Lung (tissue), 17 donors: ENCODE measurements at places on chromosomes 6 and 20.

- peak; percentile 55 for DNase-seq
Measured at GRCh38 chr20:13119583-13119982, 101.5 kb upstream of the ISM1 start.

DNA sequence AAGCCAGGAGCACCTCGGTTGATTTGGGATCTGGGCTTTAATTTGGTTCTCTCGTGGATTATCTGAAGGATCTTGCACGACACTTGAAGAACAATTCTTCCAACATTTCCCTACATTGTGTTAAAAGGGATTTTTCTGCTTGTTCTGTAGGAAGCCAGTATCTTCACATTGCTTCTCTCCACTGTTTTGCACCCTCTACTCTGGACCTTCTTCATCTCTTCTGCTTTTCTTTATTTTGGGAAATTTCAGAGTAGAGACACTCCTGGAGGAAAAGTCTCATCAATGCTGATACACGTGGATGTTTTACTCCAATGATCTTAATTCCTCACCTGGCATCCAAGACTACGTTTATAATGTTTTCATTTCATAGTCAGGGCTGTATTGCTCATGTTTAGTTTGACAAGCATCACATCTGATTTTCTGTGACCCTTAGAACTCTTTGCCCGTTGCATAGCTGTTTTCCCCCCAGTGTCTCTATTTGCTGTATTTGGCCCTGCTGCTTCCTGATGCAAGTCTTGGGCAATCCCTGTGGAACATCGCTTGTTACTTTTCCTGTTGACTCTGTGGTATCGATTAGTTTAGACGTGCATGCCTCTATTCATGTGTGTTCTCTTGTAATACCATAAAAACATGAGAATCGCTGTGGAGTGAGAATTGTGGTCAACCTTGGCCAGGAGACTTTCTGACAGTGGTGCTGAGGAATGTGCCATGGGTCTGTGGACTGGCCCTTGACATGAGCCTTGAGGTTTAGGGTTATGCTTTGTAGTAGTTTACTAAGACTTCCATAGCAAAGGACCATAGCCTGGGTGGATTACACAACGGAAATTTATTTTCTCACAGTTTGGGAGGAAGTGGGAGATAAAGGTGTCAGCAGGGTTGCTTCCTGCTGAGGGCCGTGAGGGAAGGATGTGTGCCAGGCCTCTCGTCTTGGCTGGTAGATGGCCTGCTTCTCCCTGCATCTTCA lies 12.5 kb downstream of the PLCB1 start:
- DNase-seq, result no peak

DNA sequence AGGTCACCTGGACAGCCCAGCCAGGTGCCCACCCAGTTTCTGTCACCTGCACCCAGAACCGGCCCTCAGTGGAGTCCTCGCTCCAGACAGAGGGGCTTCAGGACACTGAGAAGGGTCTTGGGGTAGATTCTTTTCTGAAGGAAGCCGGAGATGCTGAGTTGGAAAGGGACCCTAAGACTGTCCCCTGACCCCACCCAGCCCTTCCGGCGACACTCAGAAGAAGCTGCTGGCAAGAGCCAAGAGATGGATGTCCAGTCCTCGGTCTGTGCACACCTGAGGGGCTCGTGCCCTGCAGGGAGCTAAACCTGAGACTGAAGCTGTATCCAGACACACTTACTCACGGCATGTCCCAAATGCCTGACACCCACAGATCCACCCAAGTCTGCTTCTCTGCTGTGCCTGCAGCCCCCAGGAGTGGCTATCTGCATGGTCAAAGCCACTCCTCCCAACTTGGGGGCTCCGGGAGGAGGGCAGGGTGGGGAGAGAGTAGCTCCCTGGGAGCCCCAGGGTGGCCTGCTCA lies 20.2 kb downstream of the NTSR1 start:
- DNase-seq, result peak; percentile 8

DNA sequence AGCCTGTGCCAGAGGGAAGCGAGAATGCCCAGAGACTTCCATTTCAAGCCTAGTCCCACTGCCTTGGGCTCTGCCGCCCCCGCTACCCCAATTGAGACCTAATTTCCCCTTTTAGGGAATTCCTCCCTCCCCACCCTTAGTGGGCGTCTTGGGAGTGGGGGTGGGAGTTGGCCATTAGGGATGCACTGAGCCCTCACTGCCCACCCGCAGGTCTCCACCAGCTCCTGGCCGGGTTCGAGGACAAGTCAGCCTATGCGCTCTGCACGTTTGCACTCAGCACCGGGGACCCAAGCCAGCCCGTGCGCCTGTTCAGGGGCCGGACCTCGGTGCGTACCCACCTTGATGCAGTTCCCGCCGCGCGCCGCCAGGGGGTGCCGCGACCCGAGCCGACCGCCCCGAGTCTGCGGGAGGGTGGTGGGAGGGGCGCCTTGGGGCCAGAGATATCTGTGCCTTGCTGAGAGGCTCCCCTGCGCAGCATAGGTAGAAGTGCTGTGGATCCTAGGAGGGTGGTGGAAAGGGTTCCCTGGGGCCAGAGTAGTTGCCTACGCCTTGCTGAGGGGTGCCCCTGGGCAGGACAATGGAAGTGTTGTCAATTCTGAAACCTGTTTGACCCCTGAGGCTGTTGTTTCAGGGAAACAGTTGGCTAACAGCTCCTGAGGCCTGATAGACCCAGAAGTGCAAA lies 9.2 kb downstream of the ITPA start:
- peak; percentile 53 for DNase-seq

- peak; percentile 22 for DNase-seq
Measured at GRCh38 chr20:4297127-4297826, 281.9 kb upstream of the RNF24 start.

GRCh38 chr6:53066874-53067706 lies 1.9 kb downstream of the FBXO9 start:
- DNase-seq, result no peak

GRCh38 chr6:131960371-131961133 lies 9.4 kb upstream of the CCN2 start:
- no peak for DNase-seq

- no peak for DNase-seq
Measured at GRCh38 chr20:24694727-24695528, 225.5 kb downstream of the SYNDIG1 start.

DNA sequence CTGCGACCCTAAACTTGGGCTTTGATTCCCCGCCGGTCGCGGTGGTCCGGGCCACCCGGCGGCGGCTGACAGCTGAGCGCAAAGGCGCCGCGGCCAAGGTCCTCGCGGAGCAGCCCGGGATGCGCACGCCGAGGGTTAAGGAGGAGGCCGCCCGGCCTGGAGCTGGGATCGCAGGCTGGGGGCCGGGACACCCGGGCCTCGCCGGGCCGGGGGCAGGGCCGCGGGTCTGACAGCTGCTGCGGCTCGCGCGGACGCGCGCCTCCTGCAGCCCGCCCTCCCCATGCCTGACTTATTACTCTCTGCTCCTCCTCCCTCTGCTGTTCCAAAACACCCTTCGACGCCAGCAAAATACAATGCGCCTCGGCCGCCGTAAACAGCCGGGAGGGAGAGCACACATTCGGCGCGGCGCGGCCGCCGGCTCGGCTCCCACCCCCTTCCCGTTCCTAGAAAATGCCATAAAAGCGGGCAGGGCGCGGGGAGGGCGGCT lies 746 bp downstream of the BACH2 start:
- peak; percentile 94 for DNase-seq

DNA sequence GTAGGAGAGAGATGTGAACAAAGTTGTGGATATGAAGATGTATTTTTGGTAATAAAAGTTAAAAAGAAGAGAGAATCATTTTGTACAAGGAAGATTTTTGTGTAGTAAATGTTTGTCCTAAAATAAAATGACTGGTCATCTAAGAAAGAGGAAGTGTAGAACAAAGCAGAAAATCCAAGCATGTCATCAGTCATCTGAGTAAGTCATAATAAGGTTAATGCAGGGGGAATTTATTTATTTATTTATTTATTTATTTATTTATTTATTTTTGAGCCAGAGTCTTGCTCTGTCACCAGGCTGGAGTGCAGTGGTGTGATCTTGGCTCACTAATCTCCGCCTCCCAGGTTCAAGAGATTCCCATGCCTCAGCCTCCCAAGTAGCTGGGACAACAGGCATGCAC lies 15.7 kb upstream of the CGA start:
- no peak for DNase-seq

DNA sequence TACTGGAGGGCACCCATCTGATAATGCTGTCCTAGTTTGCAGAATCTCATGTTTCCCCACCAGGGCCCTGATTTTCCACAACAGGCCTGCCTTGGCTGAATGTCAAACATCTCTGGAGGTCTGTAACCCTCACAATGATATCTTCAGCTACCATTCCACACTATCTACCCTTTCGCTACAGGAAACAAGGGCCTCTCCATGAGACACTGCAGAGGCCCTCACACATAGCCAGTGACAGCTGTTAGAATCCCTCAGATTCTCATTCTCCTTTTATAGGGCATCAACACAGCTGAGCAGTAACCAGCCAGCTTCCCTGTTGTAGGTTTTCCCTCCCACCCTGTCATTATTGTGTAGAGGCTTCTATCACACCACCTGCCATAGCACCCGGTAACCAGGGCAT lies 29.6 kb upstream of the MICB start:
- DNase-seq, result peak; percentile 7

DNA sequence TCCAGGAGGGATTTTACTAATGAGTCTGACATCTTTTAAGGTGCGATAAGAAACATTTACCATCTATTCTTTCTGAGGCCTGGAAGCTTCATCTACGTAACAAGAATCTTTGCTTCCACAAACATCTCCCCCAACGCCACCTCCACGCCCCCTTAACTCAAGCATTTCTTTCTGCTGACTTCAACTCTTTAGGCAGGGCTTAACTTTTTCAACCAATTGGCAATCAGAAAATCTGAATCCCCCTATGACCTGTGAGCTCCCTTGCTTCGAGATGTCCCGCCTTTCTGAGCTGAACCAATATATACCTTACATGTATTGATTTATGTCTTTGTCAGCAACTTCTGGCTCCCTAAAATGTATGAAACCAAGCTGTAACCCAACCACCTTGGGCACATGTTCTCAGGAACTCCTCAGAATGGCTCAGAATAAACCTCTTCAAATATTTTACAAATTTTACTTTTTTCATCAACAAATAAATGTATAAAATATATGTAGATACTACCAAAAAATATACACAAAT lies 11.5 kb downstream of the OR2H2 start:
- no peak for DNase-seq

DNA sequence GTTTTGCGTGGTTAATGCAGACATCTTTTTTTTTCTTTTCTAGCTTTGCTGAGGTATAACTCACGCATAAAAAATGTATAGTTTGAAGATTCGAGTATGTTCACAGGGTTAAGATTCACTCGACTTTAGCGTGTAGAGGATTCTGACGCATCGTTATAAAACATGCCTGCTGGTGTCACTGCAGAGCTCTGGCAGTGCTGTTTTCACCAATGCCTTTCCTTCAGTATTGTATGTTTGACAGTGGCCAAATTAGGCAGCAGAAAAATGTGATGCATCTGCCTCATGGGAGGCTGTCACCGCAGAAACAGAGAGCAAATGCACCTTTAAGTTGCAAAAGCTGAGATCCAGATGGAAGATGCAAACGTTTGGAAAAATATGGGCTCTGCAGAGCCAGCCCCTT lies 18.0 kb upstream of the SIRPB2 start:
- no peak for DNase-seq

DNA sequence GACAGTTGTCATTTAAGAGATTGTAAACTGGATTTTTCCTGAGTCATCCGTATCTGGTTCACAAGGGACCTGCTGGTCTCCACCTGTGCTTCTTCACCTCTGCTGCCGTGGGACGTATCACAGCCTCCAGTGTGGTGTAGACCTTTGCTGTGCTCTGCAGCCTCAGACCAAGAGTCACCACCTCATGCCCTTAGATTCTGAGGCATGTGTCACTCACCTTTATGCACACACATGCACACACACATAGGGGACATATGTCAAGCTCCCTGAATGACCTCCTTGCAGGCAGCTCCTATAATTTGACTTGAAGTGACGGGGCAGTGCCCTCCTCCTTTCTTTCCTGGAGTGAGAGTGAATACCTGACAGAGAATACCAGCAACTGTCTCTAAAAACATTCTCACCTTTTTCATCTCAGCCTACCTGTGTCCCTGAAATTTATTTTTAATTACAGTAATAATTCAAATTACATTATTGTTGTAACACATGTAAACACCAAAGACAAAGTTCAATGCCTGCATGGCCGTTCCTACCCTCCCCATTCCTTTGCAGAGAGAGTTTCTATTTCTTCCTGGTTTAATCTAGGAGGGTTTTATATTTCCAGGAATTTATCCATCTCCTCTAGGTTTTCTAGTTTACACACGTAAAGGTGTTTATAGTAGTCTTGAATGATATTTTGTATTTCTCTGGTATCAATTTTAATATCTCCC lies 3.5 kb downstream of the SLC17A4 start:
- DNase-seq, result no peak

GRCh38 chr20:34771680-34772081 lies 53.8 kb downstream of the NCOA6 start:
- DNase-seq, result no peak

DNA sequence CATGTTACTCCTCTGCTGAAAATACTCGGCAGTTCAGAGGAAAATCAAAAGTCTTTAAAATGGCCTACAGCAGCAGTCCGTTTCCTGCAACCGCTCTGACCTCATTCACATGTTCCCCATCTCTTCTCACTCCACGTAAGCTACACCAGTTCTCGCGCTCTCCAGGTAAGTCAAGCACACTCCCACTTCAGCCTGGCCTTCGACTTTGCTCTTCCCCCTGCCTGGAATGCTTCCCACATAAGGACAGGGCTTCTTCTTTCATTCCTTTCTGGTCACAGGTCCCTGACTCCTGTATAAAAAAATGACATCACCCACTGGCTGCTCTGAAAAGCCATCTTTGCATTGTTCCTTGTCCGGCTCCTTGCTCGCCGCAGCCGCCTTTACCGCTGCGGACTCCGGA lies 42.7 kb downstream of the MGME1 start:
- DNase-seq, result no peak

DNA sequence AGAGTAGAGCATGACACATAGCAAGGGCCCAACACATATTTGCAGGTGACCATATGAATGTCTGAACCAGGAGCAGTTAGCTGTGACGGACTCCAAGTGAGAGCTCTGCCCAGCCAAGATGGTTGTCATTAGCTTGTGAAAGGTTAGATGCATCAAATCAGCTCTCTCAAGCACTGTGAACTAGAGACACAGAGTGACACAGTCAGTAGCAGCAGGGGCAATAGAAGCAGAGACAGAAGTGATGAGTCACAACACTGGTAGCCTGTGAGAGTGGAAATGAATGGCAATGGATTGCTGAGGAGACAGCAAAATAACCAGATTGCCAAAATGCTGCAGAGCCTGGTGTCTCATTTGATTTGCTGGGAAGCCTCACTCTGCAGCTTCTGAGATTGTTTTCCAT lies 558.9 kb downstream of the PKHD1 start:
- no peak for DNase-seq

- no peak for DNase-seq
Measured at GRCh38 chr6:95288251-95288650, 289.1 kb upstream of the MANEA start.

GRCh38 chr6:111989743-111990142 lies 64.2 kb upstream of the CCN6 start:
- DNase-seq, result no peak
